ENCODE measurements at places on chromosomes 1 and 21.

- DNase-seq = no peak
These were observed 121.0 kb downstream of the LRRC40 start for GRCh38 chr1:70084314-70084915.

DNA sequence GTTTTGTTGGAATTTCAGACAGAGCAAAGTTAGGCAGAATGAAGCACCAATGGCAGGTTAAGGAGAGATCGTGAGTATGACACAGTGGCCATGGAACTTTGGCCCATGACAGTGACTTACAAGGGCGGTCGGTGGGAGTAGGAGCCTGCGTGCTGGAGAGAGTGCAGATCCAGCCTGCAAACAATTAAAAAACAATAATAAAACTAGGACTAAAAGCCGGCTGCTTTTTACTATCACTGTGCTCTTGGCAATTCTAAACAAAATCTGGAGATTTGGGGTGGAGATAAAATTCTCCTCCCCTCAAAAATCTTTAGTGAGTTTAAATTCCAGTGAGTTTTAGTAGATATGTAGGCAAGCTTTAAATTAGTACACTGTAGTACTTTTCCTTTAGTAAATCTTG is 96.9 kb downstream of the DHRS3 start:
- DNase-seq = no peak

DNA sequence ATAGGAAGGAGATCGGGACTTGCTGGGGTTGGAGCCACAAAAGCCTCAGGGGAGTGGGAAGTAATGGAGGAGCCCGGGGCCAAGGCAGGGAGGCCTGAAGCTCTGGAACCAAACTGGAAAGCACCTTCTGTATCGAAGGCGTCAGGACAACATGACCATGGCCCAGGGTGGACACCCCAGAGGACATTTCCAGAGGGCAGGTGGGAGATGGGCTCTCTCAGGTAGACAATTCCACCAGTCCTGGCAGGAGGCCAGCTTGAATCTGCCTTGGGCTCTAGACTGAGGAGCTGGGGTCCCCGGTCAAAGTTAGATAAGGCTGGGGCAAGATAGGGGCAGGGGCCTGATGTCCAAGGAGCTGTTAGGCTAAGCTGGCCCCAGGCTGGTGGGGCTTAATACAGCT is 104.9 kb upstream of the EDN2 start:
- DNase-seq = no peak

DNA sequence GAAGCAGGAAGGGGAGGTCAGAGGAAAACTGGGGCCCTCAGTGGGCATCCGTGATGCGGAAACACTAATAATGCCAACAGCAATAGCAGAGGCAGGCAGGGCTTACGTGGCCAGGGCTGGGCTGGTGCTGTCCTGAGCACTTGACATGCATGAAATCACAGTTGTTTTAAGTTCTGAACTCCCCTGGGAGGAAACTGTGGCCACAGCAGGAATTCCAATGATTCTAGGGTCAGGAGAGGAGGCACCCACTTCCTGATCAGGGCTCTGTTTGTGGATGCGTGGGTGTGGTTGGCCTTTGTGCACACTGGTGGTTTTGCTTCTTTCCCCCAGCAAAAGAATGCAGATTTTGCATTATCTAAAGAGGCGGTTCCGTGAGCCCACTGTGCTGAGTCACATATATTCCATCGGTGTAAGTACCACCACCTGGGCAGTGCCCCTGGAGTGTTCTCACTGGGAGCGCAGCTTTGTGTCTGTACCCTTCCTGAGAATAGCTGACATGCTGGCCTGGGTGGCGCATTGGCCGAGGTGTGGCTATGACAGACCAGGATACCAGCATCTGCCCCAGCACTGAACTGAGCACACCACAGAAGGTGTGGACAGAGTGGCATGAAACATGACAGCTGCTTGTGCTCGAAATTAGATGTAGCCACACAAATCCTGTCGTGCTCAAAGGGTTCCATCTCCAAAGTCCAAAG is 71.0 kb downstream of the PDE9A start:
- DNase-seq = no peak

- no peak for DNase-seq
These were observed 137.1 kb upstream of the SYT6 start for GRCh38 chr1:114290776-114291175.

- DNase-seq = no peak
These were observed 9.3 kb upstream of the RSRP1 start for GRCh38 chr1:25256578-25256965.

GRCh38 chr1:43797891-43798290 is 90.6 kb downstream of the ST3GAL3 start:
- no peak for DNase-seq

DNA sequence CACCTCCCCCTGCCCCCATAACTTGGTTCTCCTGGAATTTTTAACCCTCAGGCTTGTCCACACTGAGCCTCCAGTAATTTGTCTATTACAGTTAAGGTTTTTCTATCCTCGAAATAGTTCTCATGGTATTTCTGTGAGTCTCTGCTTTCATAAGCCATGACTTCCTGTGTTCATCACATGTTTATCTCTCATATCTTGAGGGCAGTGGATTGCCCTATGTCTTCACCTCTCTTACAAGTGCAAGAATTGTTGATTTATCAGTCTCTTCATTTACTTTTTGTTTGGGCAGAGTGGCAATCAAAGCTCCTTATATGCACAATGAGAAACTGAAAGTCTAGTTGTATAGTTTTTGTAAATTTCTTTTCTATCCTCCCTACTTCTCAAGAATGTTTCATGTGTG is 328.4 kb downstream of the PLA2G4A start:
- no peak for DNase-seq

GRCh38 chr1:28190996-28191645 is 14.6 kb upstream of the PTAFR start:
- DNase-seq = no peak

GRCh38 chr1:28127617-28128257 is 39.3 kb upstream of the EYA3 start:
- no peak for DNase-seq

- DNase-seq = no peak
These were observed 128.3 kb upstream of the C1orf21 start for GRCh38 chr1:184258525-184258924.

DNA sequence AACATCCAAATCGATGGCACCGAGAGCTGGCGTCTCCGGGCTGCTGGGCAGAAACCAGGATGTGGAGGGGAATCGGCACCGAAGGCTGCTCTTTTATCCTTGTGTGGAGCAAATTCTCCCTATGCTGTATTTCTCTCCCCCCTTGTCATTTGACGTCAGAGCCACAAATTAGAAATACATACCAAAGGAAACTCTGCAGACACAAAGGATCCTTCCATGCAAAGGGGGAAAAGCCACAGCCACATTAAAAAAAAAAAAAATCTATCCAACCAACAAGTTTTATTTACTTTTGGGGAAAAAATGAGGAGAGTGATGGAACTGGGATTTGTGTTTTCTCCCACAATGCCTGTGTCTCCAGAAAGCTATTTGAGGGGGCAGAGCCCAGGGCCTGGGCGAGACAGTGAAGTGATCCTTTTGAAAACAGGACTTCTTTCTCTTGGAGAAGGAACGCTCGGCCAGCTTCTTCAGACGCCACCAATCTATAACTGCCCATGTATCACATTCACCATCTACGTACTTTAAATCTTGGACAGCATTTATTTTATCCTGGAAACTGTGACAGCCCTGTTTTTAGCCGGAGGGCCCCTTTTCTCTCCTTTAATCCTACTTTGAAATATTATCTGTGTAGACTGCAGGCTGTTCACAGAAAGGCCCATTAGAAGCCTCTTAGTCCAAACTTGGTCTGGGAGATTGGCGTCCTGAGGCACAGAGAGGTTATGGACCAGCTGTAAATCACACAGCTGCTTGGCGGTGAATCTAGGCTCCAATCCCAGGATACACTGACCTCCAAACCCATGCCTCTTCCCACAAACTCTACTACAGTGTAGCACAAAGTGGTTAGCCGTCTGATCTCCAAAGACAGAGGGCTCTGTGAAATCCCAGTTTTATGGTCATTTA is 4.5 kb downstream of the KANK4 start:
- no peak for DNase-seq

- DNase-seq = no peak
These were observed 19.9 kb downstream of the INSRR start for GRCh38 chr1:156838972-156839371.

GRCh38 chr1:108046026-108046425 is 81.0 kb upstream of the VAV3 start:
- no peak for DNase-seq
